ENCODE measurements at places on chromosomes 16 and 17.
A peak's percentile ranks its signal among the peaks of the same experiment; 100 is the strongest.

- DNase-seq = no peak
Observed at GRCh38 chr17:32315171-32315570, 26.8 kb downstream of the C17orf75 start.

DNA sequence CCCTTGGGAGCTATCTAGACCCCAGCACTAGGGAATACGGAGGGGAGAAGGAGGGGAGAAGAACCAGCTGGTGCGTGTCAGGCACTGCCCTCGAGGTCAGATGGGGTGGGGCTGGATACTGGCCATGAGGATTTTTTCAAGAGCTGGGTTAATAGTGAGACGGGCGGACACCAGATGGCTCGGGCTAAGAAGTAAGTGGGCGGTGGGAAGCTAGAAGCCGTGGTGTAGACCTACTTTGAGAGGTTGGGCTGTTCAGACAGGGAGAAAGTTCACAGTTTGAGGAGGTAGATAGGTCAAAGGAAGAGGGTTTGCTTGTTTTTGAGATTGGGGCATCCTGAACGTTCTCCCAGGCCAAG lies 303.8 kb downstream of the SEC14L1 start:
- DNase-seq = no peak

GRCh38 chr17:44122816-44123355 lies 555 bp downstream of the HDAC5 start:
- DNase-seq = no peak

GRCh38 chr17:1627982-1628855 lies at the start of gene SLC43A2:
Gene SLC43A2, minus strand, starts transcription at chr17:1628834. Its CDS starts 960 bp downstream, at chr17:1627874.
- peak; percentile 60 for DNase-seq

DNA sequence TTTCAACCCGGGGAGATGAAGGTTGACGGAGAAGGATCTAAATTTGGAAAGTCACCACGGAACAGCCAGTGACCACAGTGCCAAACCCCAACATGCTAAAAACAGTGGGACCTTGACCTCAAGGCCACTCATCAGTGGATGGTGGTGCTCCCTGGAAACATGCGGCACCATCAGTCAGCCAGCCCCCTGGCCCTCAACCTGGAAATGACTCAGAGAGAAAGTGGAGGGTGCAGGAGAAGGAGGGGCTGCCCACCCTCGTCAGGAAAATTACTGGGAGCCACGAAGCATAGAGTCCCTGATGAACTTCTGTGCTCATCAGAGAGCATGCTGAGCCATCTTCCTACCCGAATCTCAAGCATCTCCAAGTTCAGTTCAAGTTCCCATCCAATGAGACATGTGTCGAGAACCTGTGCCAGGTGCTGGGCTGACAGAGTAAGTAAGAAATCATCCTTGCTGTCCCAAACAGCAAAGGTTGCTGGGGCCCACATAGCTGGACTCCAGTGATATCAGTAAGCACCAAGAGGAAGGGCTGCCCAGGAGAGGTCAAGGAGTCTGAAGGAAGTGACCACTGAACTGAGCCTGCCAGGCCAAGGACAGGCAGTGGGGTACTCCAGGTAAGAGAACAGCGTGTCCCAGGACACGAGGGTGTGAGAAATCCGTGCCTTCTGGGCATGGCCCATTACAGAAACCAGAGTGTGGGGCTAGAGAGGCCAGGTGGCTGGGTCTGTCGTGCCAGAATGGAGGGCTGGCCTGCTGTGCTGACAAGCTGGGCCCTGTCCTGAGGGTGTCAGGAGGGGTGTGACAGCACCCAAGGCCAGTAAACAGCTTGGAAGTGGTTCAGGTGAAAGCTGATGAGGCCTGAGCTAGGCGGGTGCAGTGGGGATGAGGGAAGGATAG lies 5.2 kb downstream of the PECAM1 start:
- no peak for DNase-seq

DNA sequence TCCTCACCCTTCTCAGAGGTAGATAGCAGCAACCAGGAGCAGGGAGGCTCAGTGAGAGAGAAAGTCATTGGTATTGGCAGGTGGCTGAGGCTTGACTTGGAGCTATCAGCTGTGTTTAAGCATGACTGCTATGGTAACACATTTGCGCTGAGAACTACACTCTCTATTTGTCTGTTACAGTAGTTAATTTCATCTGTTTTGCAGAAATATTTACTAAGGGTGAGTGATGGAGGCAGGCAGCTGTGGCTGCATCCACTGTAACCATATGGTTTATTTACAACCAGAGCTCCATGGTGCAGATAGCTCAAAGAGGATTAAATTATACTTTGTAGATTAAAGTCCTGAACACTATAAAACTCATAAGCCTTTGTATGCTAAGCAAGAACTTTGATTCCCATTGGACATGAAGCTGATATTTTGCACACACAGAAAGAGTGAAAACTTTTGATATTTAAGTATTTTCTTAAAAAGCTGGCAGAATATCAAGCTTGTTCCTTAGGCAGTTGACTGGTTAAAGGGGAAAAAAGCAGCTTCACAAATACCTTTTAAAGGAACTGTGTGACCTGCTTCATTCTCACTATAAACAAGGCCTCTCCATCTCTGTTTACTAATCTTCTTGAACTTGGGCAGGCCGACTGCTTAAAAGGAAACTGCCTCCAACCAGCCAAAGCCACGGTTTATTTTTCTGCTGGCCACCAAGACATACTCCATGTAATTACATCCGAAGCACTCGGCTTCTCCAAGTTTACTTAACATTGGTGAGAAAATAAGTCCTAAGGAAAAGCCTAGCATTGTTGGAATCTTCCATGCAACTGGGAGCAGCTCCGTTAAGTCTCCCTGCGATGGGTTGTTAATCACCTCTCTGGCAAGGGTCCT lies 299.8 kb upstream of the ZFHX3 start:
- DNase-seq = no peak

- DNase-seq = no peak
Observed at GRCh38 chr16:47861999-47862398, 293.8 kb downstream of the ABCC12 start.

DNA sequence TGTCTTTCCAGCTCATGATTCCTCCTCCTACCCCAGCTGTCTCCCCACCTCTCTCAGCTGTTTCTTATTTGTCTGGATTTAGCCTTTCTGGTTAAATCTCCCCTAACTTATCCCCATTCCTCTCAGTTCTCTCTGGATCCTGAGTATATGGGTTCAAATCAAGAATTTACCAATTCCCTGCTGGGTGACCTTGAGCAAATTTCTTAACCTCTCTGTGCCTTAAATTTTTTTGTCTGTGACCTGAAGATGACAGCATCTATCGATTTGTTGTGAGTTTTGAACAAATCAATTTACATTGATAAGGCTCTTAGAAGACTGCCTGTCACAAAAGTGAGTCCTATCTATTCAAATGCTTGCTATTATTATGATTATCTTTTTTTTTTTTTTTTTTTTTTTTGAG lies 2.0 kb upstream of the KCNG4 start:
- DNase-seq = no peak

GRCh38 chr17:28765038-28765437 lies 21.2 kb downstream of the TRAF4 start:
- no peak for DNase-seq

DNA sequence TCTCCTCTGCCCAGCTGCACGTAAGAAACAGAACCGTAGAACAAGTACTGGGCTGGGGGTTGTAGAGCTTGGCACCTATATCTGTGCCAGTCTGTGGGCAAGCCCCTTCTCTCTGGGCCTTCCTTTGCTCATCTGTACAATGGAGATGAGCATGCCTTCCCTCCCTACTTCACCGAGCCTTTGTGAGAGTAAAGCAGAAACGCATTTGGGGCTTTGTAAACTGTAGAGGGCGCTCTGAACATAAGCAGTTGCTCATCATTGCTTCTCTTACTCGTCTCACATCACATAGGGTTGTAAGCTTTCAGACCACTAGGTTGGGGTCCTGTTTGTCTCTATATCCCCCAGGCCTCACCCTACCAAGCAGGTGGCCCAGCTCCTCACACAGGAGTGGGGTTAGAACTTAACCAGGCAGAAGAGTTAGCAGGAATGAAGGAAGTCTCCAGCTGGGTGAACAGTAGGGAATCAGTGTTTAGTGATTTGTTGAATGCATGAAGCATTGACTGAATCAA lies 15.1 kb downstream of the SAMD14 start:
- no peak for DNase-seq

- DNase-seq = no peak
Observed at GRCh38 chr16:13130586-13130985, 229.2 kb downstream of the SHISA9 start.

DNA sequence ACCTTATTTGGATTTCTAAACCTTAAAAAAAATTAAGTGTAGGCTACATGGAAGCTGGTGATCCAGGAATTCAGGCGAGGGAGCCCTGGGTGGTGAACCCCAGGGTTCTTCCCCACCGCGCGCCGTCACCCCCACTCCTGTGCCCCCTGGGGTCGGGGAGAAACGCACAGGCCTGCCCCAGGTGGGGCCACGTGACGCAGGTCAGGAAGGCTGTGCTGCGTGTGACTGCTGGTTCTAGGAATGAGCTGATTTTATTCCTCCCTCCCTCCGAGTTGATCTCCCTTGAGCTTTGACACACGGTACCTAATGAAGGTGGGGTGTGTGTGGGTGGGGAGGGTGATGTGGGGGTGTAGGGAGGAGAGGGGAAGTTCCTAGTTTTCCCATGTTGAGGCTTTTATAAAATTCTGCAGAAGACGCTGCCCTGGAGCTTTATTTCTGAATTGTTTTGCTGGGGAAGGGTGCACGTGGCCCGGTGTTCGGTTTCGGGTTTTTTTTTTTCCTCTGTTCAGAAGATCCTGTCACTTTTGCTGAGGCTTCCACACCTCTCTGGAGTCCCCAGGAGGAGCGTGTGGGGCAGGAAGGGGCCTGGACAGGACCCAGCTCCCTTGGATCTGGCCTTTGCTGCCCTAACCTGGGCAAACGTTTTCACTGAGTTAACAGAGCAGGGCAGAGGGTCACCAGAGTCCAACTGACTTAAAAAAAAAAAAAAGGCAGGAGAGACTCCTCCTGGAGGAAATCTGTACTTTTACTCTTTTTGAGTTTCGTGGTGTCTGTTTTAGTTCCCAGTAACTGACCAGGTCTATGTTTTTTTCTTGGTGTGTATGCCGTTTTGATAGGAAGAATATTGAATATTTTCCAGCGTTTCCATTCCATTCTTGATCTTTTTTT lies 55.8 kb upstream of the GSE1 start:
- peak; percentile 39 for DNase-seq

DNA sequence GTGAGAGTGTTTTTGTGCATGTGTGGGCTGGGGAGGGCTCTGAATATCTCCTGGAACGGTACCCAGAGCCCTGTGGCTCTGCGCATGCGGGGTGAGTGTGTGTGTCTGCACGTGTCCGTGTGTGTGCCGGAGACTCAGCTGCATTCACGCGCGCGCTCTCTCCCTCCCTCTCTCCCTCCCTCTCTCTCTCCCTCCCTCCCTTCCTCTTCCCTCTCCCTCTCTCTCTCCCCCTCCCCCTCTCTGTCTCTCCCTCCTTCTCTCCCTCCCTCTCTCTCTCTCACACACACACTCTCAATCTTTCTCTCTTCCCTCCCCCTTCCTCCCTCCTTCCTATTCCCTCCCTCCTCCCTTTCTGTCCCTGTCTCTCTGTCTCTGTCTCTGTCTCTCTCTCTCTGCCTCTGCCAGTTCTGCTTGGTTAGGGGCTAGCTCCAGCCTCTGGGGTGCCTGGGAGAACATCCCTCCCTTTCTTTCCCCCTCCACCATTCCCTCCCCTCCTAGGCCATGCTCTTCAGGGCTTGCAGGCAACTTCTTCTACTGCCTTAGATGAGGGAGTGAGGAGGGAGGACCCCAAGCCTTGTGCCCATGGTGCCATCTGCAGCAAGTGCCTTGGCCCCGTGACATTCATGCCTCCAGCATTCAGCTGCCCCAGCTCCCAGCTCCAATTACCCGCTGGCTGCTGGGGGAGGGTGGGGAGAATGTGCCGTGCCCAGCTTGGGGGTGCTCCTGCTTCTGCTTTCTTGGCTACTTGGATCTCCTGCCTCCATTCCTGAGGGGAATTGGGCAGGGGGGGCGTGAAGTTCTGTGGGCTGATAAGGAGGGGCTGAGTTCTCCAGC lies 6.4 kb downstream of the THRA start:
- peak; percentile 46 for DNase-seq

GRCh38 chr17:43987131-43988021 lies 17.0 kb upstream of the NAGS start:
- DNase-seq = no peak

GRCh38 chr16:28502290-28502689 lies 4.3 kb downstream of the IL27 start:
- DNase-seq = no peak

DNA sequence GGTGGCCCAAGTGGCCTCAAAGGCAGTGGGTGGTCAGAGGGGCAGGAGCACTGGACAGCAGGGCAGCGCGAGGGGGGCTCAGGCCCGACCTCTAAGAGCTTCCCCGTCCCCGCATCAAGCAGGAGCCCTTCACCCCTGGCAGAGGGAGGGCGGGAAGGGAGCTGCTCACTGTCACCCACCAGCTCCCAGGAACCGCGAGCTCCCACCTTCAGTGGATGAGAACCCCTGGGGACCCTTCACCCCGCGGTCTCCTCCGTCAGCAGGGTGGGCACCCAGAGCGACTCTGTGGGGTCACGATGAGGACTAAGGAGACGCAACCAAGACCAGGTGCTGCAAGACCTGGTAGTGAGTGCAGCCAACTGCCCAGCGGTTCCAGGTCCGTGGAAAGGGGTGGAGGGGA lies 13.6 kb downstream of the CEP131 start:
- no peak for DNase-seq

GRCh38 chr17:73551759-73552158 lies 92.5 kb downstream of the SDK2 start:
- DNase-seq = no peak

DNA sequence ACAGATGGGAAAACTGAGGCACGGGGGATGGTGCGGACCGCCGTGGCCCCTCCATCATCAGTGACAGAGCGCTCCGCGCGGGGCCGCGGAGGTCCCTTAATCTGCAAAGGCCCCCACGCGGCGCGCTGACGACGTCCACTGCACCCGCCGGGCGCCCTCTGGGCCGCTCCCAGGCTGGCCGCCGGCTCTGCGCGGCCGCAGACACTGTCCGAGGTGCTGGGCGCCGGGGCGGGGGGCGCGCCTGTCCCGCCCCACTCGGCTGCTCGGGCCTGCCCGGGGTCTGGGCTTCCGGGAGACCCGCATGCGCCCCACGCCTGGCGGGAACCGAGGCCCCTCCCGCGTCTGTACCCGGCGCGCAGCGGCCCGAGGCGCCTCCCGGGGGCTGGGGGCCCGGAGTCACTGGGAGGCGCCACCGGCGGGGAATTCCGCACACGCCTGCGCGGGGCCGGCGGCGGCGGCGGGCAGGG lies 550 bp upstream of the RNF213 start:
- peak; percentile 74 for DNase-seq

- no peak for DNase-seq
Observed at GRCh38 chr17:49450735-49451134, 36.1 kb upstream of the PHB1 start.

GRCh38 chr17:17029938-17030337 lies 12.3 kb upstream of the MPRIP start:
- DNase-seq = no peak

- DNase-seq = no peak
Observed at GRCh38 chr17:63434951-63435571, 11.0 kb downstream of the CYB561 start.

- DNase-seq = no peak
Observed at GRCh38 chr17:41223821-41224220, 2.6 kb upstream of the KRTAP9-2 start.

DNA sequence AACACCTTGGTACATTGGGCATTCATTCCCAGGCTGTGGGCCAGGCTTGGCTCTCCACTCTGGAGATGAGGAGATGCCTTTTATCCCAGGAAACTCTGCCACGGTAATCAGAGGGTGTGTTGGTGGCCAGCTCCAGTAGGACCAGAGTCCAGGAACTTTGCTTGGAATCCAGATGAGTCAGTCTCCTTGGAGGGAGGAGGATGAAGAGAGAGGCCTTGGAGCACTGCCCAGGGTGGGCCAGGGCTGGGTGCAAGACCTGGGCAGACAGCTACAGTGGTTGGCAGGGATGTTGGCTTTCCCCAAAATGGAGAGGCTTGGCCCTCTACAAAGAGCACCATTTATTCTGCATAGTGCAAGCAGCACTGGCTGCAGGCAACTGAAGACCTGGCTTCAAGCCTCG lies 209.0 kb downstream of the RGS9 start:
- no peak for DNase-seq
